ENCODE measurements at places on chromosomes 5 and 9. TPM values are rescaled to one million over a fixed set of nuclear protein-coding genes. Genes with fewer than 3 reads are reported as not detected.
A peak's percentile ranks its signal among the peaks of the same experiment; 100 is the strongest.

GRCh38 chr5:129114539-129115193 is 20.1 kb downstream of the ISOC1 start:
- no peak overlapping the region for H3K27ac ChIP-seq
- H3K36me3 ChIP-seq = no peaks in the 10 kb centered on the region
- DNase-seq = no peak
- H3K4me1 ChIP-seq = no peaks in the 10 kb centered on the region

DNA sequence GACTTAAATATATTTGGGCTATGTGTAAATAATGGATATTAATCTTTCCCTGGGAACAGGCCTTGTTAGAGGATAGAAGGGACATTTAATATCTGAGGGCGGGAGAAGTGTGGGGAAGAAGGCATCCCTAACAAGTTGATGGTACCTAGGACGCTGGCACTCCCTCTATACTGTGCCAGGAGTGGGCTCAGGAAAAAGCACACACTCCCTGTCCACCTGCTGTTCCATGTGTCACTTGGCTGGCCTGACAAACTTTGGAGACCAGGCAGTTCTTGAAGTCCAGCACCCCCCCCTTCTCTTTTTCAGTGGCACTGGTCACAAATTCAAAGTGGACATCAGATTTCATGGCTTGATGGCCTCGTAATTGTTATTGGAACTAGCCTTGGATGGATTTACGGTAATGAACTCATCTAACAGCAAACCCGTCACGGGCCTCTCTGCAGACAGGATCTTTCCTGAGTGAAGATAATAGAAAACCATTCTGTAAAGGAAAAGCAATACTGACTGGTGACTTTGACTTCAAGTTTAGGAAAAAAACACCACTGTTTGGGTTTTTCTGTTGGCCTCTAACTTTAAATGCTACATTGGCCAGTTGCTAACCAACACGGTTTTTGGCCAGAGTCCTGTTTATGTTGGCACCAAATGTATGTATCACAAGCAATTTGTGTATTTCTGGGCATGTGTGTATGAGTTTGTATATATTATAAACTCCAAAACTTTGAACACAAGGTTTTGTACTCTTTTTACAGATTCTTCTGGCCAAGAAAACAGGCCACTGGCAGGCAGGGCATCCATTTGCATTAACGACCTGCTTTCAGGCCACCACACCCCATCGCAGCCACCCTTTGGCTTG is 552.6 kb downstream of the CCDC171 start:
- DNase-seq = no peak
- peaks cover 15% of the 10 kb centered on the region for H3K4me1 ChIP-seq
- no peak overlapping the region for H3K4me3 ChIP-seq
- no peaks in the 10 kb centered on the region for H3K27me3 ChIP-seq
- no peaks in the 10 kb centered on the region for H3K36me3 ChIP-seq

DNA sequence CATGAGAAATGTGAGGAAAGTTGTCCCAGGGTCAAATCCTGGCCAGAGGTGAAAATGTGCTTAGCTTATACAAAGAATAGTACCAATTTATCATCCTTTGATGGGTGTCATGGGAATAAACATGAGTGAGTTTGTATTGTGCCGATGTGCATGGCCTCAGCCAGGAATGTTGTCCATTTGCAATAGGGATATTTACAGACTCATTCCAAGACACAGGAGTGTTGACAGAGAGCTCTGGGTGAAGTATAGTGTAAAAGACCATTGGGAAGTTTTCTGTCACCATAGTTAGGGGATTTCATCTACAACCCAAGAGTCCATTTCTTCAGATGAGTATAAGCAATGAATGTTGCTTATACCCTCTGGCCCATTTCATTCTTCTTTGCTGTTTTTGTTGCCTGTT is 160.1 kb downstream of the DMAC1 start:
- no peak overlapping the region for H3K4me3 ChIP-seq
- no peak for DNase-seq
- H3K36me3 ChIP-seq = no peaks in the 10 kb centered on the region
- H3K4me1 ChIP-seq = no peaks in the 10 kb centered on the region

DNA sequence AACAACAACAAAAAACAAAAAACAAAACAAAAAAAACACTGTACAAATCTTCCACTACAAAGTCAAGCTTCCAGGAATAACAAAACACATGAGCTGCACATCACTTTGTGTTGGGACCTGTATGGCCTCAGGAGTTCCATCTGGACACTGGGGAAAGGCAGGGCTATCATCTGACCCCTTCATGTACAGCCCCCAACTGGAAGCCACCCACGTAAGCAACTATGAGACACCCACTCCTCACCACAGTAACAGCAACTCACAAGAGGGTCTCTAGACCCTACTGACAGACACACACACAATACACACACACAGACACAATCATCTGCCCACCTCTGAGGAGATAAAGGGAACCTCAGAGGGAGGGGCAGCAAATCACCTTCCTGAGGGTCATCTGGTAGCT is 81.7 kb upstream of the LRRTM2 start:
- no peak overlapping the region for H3K4me3 ChIP-seq
- no peaks in the 10 kb centered on the region for H3K36me3 ChIP-seq
- DNase-seq = no peak
- H3K4me1 ChIP-seq = peaks cover 10% of the 10 kb centered on the region
- no peak overlapping the region for H3K27ac ChIP-seq

IFNK gene
- not detected for total RNA-seq

DOCK8 gene
- 9.2 TPM for total RNA-seq

DNA sequence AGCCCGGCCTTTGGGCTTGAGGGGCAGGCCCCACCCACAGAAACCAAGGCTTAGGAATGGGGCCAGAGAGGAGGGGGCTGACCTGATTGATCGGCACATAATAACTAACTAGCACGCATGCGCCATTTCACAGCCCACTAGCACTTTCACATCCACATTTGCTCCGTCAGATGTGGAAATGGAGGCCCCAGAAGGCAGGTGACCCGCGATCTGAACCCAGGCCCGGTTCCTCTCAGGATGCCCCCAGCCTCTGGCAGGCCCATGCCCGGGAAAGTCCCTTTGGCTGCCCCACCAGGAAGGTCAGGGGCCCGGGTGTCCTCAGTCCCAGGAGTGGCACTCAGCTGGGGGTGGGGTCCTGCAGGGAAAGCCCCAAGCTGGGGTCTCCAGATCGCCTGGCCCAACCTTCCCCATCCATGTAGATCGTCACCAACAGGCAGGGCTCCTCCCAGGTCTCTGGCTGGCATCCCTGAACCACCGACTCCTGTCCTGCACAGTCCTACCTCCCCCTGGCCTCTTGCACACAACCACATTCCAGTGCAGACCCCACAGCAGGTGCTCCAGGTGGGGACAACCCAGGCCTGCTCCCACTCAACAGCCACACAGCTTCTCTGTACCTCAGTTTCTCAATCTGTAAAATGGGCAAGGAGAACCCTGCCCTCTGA is 46.7 kb downstream of the VAV2 start:
- H3K36me3 ChIP-seq = no peaks in the 10 kb centered on the region
- H3K4me3 ChIP-seq = no peak overlapping the region
- no peak overlapping the region for H3K27ac ChIP-seq
- DNase-seq = no peak
- no peaks in the 10 kb centered on the region for H3K27me3 ChIP-seq
- H3K4me1 ChIP-seq = no peaks in the 10 kb centered on the region

ZNF483 gene
- 11.0 TPM for total RNA-seq

- no peaks in the 10 kb centered on the region for H3K4me1 ChIP-seq
- no peak overlapping the region for H3K4me3 ChIP-seq
- H3K27me3 ChIP-seq = no peaks in the 10 kb centered on the region
- no peak overlapping the region for H3K27ac ChIP-seq
- no peaks in the 10 kb centered on the region for H3K36me3 ChIP-seq
These were observed 729.4 kb downstream of the MTRR start for GRCh38 chr5:8598356-8598755.

- H3K4me3 ChIP-seq = no peak overlapping the region
- no peak overlapping the region for H3K27ac ChIP-seq
- DNase-seq = no peak
These were observed 29.5 kb upstream of the MYORG start for GRCh38 chr9:34406219-34406618.

DNA sequence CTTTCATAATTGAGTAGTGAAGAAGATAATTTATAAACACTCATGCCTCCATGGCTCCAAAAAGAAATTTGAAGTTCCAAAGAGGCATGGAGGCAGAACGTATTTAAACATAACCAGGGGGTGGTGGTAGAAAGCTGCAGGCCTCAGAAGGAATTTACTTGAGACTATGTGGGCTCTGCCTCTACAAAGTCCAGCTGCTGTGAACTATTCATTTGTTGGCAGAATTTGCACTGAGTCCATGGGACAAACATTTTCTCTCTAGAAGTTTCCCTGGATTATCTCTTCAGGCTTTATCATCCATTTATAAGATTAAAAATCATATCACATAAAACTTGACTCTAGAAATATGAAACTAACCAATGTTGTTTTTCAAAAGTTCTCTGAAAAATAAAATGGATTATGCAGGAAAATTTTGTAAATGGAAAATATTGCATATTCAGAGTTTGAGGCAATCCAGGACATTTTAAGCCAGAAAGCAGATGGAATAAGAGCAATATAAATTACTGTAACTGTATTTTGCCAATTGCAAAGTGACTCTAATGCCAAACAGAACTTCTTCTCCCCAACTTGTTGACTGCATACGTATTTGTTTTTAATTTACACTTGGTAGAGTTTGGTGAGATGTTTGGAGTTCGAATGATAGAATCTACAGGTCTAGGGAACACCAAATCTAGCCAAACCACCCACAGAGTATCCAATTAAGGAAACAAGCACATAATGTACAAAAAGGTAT is 258.2 kb downstream of the ENC1 start:
- no peaks in the 10 kb centered on the region for H3K36me3 ChIP-seq
- H3K4me3 ChIP-seq = no peak overlapping the region
- peaks cover 15% of the 10 kb centered on the region for H3K4me1 ChIP-seq
- H3K27me3 ChIP-seq = no peaks in the 10 kb centered on the region

MUSK gene
- total RNA-seq = not detected

DMRT3 gene
- total RNA-seq = 9.1 TPM

KIF4B gene
- not detected for total RNA-seq

GRCh38 chr9:133127340-133127981 is 6.4 kb upstream of the RALGDS start:
- no peak overlapping the region for H3K4me3 ChIP-seq
- H3K27ac ChIP-seq = peak overlapping the region; percentile 61
- DNase-seq = peak; percentile 46
- no peaks in the 10 kb centered on the region for H3K36me3 ChIP-seq
- H3K4me1 ChIP-seq = peaks cover 18% of the 10 kb centered on the region
- no peaks in the 10 kb centered on the region for H3K27me3 ChIP-seq

GRCh38 chr5:116037236-116037822 is 5.1 kb downstream of the ARL14EPL start:
- H3K36me3 ChIP-seq = no peaks in the 10 kb centered on the region
- no peak overlapping the region for H3K27ac ChIP-seq
- DNase-seq = no peak
- no peaks in the 10 kb centered on the region for H3K4me1 ChIP-seq
- H3K27me3 ChIP-seq = no peaks in the 10 kb centered on the region

- H3K27me3 ChIP-seq = no peaks in the 10 kb centered on the region
- H3K36me3 ChIP-seq = no peaks in the 10 kb centered on the region
- no peak overlapping the region for H3K4me3 ChIP-seq
These were observed 16.8 kb downstream of the ANKH start for GRCh38 chr5:14854799-14855198.

GRCh38 chr5:173618927-173619519 is 2.6 kb upstream of the BOD1 start:
- DNase-seq = peak; percentile 19
- H3K4me3 ChIP-seq = no peak overlapping the region
- H3K36me3 ChIP-seq = no peaks in the 10 kb centered on the region

GRCh38 chr5:180301253-180301652 is 9.4 kb upstream of the MAPK9 start:
- H3K36me3 ChIP-seq = no peaks in the 10 kb centered on the region
- no peak for DNase-seq
- no peak overlapping the region for H3K27ac ChIP-seq
- no peaks in the 10 kb centered on the region for H3K27me3 ChIP-seq
- H3K4me3 ChIP-seq = no peak overlapping the region

GRCh38 chr5:67964619-67965018 is 250.9 kb upstream of the PIK3R1 start:
- no peak overlapping the region for H3K4me3 ChIP-seq
- DNase-seq = no peak
- no peaks in the 10 kb centered on the region for H3K27me3 ChIP-seq
- H3K36me3 ChIP-seq = no peaks in the 10 kb centered on the region
- no peak overlapping the region for H3K27ac ChIP-seq

DNA sequence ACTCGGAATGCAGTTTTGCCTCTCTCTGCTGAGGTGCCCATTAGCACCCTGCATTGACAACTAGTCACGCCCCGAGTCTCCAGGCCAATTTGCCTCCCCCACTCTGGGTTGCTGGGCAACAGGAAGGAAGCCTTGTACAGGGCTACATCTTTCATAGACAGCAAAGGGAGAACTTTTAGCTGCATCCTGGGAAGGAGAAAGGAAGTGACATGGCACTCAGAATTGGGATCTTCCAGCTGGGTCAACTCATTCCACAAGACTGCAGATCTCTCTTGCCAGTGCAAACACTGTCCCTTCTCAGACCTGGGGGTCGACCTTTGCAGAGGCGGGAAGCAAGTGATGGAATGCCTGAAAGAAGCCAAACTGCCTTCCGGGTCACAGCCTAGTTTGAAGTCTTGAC is 282.0 kb downstream of the SLIT3 start:
- no peak for DNase-seq
- no peaks in the 10 kb centered on the region for H3K27me3 ChIP-seq
- H3K36me3 ChIP-seq = no peaks in the 10 kb centered on the region
- no peaks in the 10 kb centered on the region for H3K4me1 ChIP-seq
- H3K27ac ChIP-seq = no peak overlapping the region

EFNA5 gene
- total RNA-seq = 22.7 TPM

DNA sequence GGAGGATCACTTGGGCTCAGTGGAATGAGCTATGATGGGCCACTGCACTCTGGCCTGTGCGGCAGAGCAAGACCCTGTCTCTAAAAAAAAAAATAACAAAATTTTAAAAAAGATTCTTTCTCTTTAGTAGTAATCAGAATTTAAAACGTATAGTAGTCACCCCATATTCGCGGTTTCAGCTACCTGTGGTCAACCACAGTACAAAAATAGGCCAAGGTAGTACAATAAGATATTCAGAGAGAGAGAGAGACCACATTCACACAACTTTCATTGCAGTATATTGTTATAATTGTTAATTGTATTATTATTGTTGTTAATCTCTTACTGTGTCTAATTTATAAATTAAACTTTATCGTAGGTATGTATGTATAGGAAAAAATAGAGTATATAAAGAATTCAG is 18.7 kb downstream of the INIP start:
- no peaks in the 10 kb centered on the region for H3K4me1 ChIP-seq
- H3K27me3 ChIP-seq = no peaks in the 10 kb centered on the region
- H3K27ac ChIP-seq = no peak overlapping the region

GRCh38 chr9:109442716-109443115 is 55.4 kb downstream of the PTPN3 start:
- no peak for DNase-seq
- H3K27me3 ChIP-seq = no peaks in the 10 kb centered on the region
- no peaks in the 10 kb centered on the region for H3K4me1 ChIP-seq

BAAT gene
- total RNA-seq = not detected

GRCh38 chr9:37215381-37215780 is 95.0 kb downstream of the ZCCHC7 start:
- no peak overlapping the region for H3K4me3 ChIP-seq
- H3K27me3 ChIP-seq = no peaks in the 10 kb centered on the region
- H3K36me3 ChIP-seq = no peaks in the 10 kb centered on the region
- H3K27ac ChIP-seq = no peak overlapping the region

All from uterus (tissue), 4 donors.